GM23248 (cell line): ENCODE measurements at places on chromosomes 5 and 9. TPM values are rescaled to one million over a fixed set of nuclear protein-coding genes. Genes with fewer than 3 reads are reported as not detected.

DNA sequence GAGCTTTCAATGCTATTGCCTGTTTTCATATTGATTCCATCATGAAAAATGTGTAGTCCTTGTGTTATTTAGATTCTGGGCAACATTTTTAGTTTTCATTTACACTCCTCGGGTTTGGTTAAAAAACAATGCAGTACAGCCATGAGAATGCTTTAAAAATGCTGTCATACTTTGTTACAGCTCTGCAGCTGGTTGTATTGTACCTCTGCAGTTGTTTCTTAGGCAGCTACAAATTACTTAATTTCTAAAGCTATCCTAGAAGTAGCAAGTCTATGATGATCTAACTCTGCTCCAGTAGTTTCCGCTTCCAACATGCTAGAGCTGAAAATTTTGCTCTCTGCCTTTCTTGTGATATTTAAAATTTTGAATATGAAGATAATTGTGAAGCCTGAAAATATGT is 20.2 kb downstream of the SNX18 start:
- peak; percentile 65 for DNase-seq

- DNase-seq: peak; percentile 79
Observed at GRCh38 chr9:20570756-20571155, 51.5 kb downstream of the MLLT3 start.

GRCh38 chr5:158124606-158125316 is 265.8 kb upstream of the CLINT1 start:
- no peak for DNase-seq

GRCh38 chr9:123960965-123961364 is 31.0 kb upstream of the DENND1A start:
- DNase-seq: no peak

DNA sequence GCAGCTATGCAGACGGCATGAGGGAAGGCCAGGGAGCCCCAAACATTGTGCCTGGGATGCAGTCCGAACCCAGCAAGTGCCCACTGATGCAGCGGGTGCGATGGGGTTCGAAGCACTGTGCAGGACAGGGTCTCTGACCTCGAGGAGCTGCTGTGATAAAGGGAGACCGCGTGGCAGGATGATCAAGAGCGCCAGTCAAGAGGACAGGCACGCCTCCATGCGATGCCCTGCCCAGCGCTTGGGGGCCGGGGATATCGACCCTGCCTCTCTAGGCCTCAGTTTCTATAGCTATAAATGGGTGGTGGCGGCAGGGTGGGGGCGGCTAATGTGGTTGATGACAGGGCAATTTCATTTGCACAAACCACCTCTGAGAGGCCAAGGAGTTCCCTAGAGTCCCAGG is 84.7 kb upstream of the BARHL1 start:
- DNase-seq: no peak

DNA sequence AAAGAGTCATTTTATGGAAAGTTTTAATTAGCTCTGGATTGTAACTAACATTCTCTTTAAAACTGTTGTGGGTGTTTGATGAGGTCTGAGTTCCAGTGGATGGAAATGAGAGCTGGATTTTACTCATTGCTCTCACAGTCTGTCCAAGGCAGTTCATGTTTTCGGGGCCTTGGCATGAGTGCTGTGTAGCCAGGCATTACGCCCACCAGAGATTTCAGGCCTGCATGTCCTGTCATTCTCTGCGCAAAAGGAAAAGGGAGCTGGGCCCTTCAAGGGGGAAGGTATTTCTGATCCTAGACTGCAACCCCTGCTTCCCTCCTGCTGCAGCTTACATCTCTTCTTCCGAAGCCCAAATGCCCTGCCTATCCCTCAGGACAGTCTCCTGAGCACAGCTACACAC is 499.6 kb upstream of the TRPC7 start:
- no peak for DNase-seq

DNA sequence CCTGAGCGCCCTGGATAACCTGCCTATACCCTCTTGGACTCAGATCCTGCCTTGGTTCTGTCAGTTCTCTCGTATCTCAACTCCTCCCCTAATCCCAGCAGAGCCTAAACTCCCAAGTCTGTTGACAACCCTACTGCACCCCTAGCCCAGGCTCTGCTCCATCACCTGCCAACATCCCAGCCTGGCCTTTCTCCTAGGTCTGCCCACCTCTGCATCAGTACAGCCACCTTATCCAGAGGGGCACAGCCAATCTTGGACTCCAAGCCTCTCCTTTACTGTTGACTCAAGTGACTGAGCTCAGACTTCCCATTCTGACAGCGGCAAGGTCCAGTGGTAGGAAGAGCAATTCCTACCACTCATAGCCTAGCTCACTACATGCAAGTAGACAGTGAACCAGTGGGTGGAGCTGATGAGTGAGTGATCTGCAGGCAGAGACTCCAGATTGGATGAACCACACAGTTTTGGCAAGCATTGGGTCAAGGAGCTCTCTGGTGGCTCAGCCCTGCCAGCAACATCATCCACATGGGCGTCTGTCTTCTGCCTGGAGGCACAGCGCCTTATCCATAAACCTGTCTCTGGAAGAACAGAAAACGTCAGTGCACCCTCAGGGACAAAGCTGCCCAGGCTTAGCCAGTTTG is 26.5 kb downstream of the TRMO start:
- peak; percentile 64 for DNase-seq

- DNase-seq: peak; percentile 8
Observed at GRCh38 chr5:62330302-62330701, 24.3 kb downstream of the KIF2A start.

DNA sequence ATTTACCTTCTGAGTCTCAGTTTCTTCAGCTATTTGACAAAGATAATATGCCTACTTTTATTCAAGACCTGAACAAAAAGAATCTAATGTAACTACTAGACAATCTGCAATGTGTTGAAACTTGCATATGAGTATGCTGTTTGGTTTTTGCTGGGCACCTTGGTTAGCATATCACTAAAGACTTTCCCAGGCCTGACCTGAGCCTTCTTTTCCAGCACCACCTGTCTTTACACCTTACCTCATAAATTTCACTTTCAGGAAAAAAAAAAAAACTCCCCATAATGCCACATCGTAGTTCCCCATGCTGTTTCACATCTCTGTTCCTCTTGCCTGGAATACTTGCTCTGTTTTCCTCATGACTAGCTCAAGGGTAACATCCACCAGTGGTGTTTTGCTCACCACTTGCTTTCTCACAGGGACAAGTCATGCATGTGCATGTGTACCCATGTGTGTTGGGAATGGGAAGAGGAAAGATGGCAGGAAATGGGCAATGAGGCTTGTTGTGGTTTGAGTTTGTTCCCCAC is 45.6 kb upstream of the TLE4 start:
- no peak for DNase-seq

GRCh38 chr9:91047993-91048607 is 246.5 kb downstream of the SYK start:
- peak; percentile 90 for DNase-seq

- DNase-seq: no peak
Observed at GRCh38 chr5:40733434-40733833, 22.3 kb downstream of the TTC33 start.

The GPR150 gene
- total RNA-seq: 1.1 TPM in 1 of 2 replicates, not detected in the other

The LOX gene
- 418 and 440 TPM in 2 replicates for total RNA-seq

The GDF9 gene
- 0.32 TPM in 1 of 2 replicates, not detected in the other for total RNA-seq

The PCDHA1 gene
- not detected in 2 replicates for total RNA-seq

The SV2C gene
- total RNA-seq: not detected in 2 replicates

The MARCOL gene
- not detected in 2 replicates for total RNA-seq
